ENCODE measurements at places on chromosomes 3 and 15. TPM values are rescaled to one million over a fixed set of nuclear protein-coding genes. Genes with fewer than 3 reads are reported as not detected.

The GOLGA8S gene
- 0.44 TPM for total RNA-seq

The CPEB1 gene
- 0.65 TPM for total RNA-seq

The LYZL4 gene
- total RNA-seq: not detected

The TRPM1 gene
- total RNA-seq: not detected

The CCDC71 gene
- total RNA-seq: 23.7 TPM

The TJP1 gene
- total RNA-seq: 119 TPM

The SERINC4 gene
- total RNA-seq: not detected

The GOLGA8J gene
- total RNA-seq: not detected

The ATP6V1A gene
- total RNA-seq: 73.7 TPM

The INKA1 gene
- total RNA-seq: 5.1 TPM

The IL20RB gene
- total RNA-seq: not detected

The STOML1 gene
- total RNA-seq: 18.3 TPM

DNA sequence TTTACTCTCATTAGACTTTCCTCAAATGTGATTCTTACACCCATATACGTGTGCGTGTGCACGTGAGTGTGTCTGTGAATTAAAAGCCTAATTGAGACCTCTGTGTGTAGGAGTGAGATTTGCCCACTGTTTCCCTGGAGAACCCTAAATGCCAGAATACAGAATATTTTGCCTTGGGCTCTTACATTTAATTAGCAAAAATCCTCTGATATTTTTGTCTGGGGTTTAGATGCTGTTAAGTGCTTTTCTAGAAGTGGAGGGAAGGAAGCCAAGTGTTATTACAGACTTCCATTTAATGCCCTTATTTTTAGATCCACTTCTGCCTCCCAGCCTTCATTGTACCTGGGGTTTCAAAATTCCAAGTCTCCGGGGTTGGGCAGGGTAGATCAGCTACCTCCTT is 17.8 kb downstream of the ZNF35 start:
- H3K36me3 ChIP-seq: peaks cover 15% of the 10 kb centered on the region
- H3K27ac ChIP-seq: no peak overlapping the region
- no peak overlapping the region for H3K4me3 ChIP-seq
- DNase-seq: no peak
- H3K4me1 ChIP-seq: no peaks in the 10 kb centered on the region
- H3K27me3 ChIP-seq: no peaks in the 10 kb centered on the region

- no peak overlapping the region for H3K27ac ChIP-seq
- peaks cover 10% of the 10 kb centered on the region for H3K4me1 ChIP-seq
- DNase-seq: no peak
These were observed 227.7 kb downstream of the FOXP1 start for GRCh38 chr3:71355862-71356261.

DNA sequence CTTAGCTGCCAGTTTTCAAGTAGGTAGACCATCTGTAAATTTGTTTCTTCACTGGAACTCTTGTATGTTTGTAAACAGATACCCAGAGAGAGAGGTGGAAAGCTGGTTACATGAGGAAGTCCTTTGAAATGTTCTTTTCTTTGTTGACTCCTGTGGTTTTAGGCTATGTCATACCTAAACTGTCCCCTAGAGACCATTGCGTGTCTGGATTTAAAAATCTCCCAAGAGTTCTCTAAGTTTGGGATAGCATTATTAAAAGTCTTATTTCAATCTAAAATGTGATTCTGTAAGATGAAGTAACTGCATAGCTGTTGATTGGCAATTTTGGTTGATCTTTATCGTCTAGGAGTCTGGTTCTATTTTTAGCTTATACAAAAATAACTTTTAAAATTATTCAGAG is 127.2 kb downstream of the GHSR start:
- H3K27ac ChIP-seq: peak overlapping the region; percentile 56
- no peak for DNase-seq
- H3K27me3 ChIP-seq: no peaks in the 10 kb centered on the region
- H3K4me3 ChIP-seq: no peak overlapping the region

DNA sequence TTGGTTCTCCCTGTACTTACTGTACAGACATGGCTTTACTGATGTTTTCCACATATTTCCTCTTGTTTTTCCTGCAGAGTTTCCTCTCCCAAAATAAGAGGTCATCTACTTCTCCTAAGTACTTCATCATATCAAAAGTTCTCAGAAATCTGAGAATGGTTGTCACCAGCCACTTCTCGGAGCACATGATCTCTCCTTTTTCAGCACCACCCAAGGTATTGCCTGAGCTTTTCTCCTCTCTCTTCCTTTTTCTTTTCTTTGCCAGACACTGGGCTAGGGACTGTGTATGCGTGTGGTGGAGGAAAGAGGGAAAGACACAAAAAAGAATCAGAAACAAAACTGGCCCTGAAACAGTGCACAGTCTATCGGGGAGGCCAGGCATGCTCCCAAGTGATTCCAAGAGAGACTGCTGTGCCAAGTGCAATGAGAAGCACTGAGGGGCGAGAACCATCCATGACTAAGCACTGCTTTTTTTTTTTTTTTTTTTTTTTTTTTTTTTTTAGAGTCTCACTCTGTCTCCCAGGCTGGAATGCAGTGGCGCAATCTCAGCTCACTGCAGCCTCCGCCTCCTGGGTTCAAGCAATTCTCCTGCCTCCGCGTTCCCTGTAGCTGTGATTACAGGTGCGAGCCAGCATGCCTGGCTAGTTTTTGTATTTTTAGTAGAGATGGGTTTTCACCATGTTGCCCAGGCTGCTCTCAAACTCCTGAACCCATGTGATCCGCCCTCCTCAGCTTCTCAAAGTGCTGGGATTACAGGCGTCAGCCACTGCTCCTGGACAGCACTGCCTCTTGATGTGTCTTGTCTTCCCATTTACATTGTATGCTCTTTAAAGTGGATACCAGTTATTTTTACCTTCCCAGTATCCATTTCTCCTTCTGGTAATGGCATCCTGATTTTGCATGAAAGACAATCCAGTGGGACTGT is 194.0 kb upstream of the FEZF2 start:
- H3K4me3 ChIP-seq: no peak overlapping the region
- H3K27me3 ChIP-seq: peaks cover 3% of the 10 kb centered on the region
- peaks cover 7% of the 10 kb centered on the region for H3K4me1 ChIP-seq
- no peaks in the 10 kb centered on the region for H3K36me3 ChIP-seq

DNA sequence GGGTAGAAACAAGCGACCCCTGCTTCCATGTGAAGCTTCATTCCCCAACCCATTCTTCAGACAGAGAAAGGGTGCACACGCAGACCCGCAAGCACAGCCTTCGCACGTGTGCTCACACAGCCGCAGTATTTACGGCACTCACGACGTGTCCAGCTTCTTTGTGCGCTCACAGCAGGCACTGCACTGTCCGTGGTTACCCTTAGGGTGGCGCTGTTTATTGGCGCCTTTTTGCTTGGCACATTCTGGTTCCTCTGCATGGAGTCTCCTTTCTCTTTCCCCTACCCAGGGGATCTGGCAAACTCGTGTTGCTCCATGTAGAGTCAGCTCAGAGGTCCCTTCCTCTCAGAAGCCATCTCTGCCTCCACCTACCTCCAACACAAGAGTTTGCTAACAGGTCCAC is 115.1 kb downstream of the SLCO3A1 start:
- no peak for DNase-seq
- H3K36me3 ChIP-seq: no peaks in the 10 kb centered on the region
- no peak overlapping the region for H3K27ac ChIP-seq
- no peak overlapping the region for H3K4me3 ChIP-seq
- H3K27me3 ChIP-seq: no peaks in the 10 kb centered on the region

- H3K4me3 ChIP-seq: no peak overlapping the region
- DNase-seq: no peak
- peaks cover 4% of the 10 kb centered on the region for H3K4me1 ChIP-seq
- H3K36me3 ChIP-seq: peaks cover 47% of the 10 kb centered on the region
These were observed 6.8 kb downstream of the MFSD1 start for GRCh38 chr3:158808697-158809096.

- H3K36me3 ChIP-seq: no peaks in the 10 kb centered on the region
- DNase-seq: no peak
- H3K4me1 ChIP-seq: peaks cover 37% of the 10 kb centered on the region
- H3K27me3 ChIP-seq: no peaks in the 10 kb centered on the region
- peak overlapping the region; percentile 68 for H3K27ac ChIP-seq
These were observed 99.8 kb upstream of the CPNE4 start for GRCh38 chr3:132134611-132135010.

- no peaks in the 10 kb centered on the region for H3K36me3 ChIP-seq
- H3K27me3 ChIP-seq: no peaks in the 10 kb centered on the region
- no peak overlapping the region for H3K27ac ChIP-seq
- peaks cover 27% of the 10 kb centered on the region for H3K4me1 ChIP-seq
- DNase-seq: no peak
These were observed 349 bp downstream of the PLXNA1 start for GRCh38 chr3:126983276-126983652.

DNA sequence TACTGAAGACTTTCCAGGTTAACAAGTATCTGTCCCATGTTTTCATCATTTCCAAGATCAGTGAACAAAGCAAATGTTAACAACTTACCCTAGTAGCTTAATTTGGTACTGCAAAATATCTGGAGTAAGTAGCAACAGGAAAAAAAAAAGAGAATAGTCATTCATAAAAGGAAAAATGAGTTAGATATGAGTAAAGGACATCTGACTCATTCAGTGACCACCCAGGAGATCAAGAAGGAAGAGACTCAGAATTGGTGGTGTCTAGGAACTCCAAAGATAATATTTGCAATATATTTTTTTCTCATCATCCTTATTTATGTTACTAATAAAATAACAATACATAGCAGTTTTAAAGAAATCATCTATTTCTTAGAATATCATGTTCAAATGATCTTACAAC is 253.8 kb upstream of the COL8A1 start:
- peak overlapping the region; percentile 82 for H3K27ac ChIP-seq
- no peak overlapping the region for H3K4me3 ChIP-seq
- no peak for DNase-seq

DNA sequence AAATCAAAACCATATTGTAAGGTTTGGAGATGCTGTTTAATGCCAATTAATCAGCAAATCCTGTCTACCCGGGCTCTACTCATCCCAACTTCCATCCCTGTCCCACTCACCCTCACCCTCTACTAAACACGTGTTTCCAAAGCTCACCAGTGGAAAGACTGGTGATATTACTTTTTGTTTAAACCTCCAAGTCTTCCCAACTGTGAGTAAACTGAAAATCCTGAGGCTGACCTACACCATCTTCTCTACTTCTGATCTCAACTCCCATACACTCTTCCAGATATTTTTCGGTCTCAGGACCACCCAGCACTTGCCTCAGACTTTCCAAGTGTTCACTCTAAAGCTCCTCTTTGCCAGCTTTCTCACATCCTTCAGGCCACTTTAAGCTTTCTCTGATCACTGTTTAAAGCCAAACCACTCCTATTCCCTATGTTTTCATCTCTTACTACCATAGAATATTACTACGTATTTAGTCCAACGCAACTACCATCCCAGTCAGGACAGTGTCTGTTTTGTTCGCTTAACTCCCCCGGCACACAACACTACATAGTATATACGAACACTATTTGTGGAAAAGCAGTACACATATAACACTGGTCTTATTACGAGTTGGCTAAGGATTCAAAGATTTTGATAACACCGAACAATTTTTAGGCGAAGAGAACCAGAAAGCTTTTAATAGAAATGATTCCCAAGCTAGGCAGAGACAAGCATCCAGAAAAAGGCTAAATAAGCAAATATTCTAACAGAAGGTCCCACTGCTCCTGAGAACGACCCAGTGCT is 684 bp downstream of the RPL4 start:
- DNase-seq: peak; percentile 21
- H3K27me3 ChIP-seq: no peaks in the 10 kb centered on the region
- H3K27ac ChIP-seq: peak overlapping the region; percentile 98
- peaks cover 34% of the 10 kb centered on the region for H3K36me3 ChIP-seq
- peaks cover 34% of the 10 kb centered on the region for H3K4me1 ChIP-seq
- H3K4me3 ChIP-seq: peak overlapping the region; percentile 97

DNA sequence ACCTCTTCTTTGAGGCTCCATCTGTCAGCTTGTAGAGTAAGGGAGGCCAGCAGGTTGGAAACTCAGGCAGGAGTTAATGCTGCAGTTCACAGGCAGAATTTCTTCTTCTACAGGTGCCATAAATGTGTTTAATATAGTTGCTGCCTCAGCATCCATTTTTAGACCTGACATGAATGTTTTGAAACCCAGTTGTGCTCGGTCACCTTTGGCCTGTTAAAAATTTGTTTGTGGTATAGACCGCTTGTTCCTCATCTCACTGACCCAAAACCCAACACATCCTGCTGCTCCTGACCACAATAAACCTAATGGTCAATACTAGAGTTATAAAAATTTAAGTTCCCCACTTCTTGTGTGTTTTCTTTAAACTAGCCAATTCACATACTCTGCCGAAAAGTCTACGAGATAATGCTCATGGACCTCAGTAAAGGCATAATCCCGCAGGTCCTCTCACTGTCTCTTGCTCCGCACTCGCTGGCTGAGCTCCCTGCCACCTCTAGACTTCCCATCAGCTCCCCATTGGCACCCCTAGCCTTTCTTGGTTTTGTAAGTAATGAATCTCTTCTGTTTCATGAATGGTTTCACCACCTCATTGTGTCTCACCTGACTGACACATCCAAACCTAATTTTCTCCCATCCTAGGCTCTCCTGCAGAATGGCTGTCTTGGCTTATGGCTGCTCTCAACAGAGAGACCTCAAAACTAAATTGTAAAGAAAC is 138.5 kb upstream of the STRIT1 start:
- H3K27me3 ChIP-seq: no peaks in the 10 kb centered on the region
- H3K27ac ChIP-seq: no peak overlapping the region
- no peaks in the 10 kb centered on the region for H3K36me3 ChIP-seq
- no peaks in the 10 kb centered on the region for H3K4me1 ChIP-seq

Data from osteocyte (in vitro differentiated cells).